ENCODE measurements at places on chromosomes 5 and 9.

DNA sequence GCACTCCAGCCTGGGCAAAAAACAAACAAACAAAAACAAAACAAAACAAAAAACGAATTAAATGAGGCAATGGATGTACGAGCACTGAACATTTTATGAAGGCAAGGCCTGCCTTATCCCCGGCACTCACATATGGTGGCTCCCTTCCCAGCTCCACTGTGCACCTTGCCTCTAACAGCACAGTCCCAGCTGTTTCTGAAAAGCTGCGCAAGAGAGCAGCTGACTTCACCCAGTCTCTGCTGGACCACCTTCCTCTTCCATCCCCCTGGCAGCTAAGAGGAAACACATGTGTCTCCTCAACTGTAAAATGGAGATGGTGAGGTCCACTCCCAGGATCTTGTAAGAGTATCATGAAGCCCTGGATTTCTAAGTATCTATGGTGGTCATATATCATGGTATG lies 100.7 kb downstream of the KLF4 start:
- no peak for DNase-seq

DNA sequence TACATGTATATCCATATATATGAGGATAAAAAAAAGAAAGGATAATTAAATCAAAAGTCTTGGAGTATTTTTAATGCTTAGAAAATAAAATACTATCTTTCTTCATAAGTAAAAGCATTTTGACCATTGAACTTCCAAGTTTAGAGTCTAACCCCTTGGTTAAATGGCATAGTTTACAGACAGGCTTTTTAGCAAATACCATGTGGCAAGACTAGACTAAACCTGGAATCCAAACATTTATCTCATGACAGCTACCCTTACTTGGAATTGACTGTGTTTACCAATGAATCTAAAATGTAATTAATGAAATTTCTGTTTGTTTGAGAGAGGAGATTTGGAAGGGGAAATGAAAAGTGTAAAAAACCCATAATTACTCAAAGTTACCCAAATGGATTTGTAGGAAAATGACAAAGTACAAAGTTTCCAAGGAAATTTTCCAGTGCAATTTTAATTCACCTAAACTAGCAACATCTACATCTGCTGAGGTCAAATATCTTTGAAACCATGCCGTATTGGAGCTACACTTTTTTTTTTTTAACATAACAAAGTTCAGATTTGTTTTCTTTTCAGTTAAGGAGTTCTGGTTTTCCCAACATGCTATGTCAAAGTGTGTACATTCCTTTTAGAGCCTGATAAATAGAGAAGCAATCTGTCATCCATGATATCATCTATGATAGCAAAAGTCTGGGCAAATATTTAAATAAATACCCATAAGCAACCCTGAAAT lies 272.1 kb upstream of the DAB2 start:
- DNase-seq: no peak

- DNase-seq: no peak
Measured at GRCh38 chr5:126610616-126611015, 9.9 kb downstream of the PHAX start.

GRCh38 chr5:127567026-127567768 lies 49.8 kb downstream of the PRRC1 start:
- no peak for DNase-seq

DNA sequence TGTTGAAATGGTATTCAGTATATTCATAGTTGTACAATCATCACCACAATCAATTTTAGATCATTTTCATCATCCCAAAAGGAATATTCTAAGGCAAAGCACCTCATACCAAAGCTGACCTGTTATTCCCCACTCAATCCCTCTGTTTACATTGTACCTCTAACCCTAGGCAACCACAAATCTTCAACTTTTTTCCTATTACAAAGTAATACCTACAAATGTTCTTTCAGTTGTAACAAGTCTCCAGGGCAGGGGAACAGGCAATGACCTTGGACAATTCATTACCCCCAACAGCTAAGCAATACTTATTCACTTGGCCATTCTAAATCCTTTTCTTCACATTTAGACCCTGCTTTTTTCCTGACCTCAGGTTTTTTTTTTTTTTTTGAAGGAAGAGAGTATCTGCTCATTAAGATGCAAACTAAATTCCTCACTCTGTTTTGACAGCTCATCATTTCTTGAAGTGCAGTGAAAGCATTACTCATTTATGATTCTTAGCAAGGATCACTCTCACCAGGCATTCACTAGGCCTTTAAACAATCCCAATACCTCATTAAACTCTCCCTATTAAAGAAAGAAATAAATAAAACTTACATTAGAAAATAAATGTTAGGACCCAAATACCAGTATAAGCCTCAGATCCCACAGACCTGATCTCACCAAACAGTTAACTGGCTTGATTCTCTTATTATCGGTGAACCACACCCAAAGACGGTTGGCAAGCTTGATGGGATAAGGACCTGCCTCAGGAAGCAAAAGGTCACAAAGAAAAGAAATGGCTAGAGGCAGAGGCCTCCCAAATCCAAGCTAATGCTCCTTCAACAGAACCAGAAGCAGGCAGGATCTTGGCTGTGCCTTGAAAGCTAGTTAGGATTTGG lies 15.3 kb downstream of the MTMR12 start:
- DNase-seq: no peak

GRCh38 chr9:79224672-79225433 lies 346.9 kb upstream of the TLE4 start:
- DNase-seq: no peak

- no peak for DNase-seq
Measured at GRCh38 chr9:3243683-3244082, 282.1 kb downstream of the RFX3 start.
